ENCODE measurements at places on chromosomes 2 and 18.

GRCh38 chr2:1975060-1975459, 230.7 kb upstream of the PXDN start:
- DNase-seq = no peak

DNA sequence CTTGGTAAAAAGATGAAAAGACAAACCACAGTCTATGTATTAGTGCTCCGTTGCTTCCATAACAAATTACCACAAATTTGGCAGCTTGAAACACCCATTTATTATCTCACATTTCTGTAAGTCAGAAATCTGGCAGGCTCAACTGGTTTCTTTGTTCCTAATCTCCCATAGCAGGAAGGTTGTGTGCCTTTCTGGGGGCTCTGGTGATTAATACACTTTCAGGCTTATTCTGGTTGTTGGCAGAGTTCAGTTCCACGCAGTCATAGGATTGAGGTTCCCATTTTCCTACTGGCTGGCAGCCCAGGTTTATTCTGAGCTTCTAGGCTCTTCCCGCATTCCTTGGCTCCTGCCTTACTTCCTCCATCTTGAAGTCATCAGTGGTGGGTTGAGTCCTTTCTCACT, 189.3 kb downstream of the ANAPC1 start:
- DNase-seq = no peak

GRCh38 chr2:55838653-55839052, 84.9 kb downstream of the EFEMP1 start:
- DNase-seq = no peak

- no peak for DNase-seq
These were observed 124.2 kb downstream of the UBE2E3 start for GRCh38 chr2:181104512-181105115.

- no peak for DNase-seq
These were observed 43.9 kb downstream of the CHMP3 start for GRCh38 chr2:86519349-86519748.

GRCh38 chr2:43387092-43388062, 161.0 kb upstream of the ZFP36L2 start:
- no peak for DNase-seq

GRCh38 chr2:138391946-138392345, 109.6 kb upstream of the SPOPL start:
- no peak for DNase-seq

- no peak for DNase-seq
These were observed 241.0 kb upstream of the RBBP8 start for GRCh38 chr18:22691946-22692710.

- no peak for DNase-seq
These were observed 745.1 kb downstream of the TSN start for GRCh38 chr2:122500316-122501105.

Measured in activated CD4-positive, alpha-beta T cell treated with anti-CD3 and anti-CD28 coated beads, Interleukin-2, amount 50 U/mL, for 48 hours (primary cell).